PC-3 (cell line): ENCODE measurements at places on chromosomes 5 and 9.

- DNase-seq = no peak
Observed at GRCh38 chr9:23321049-23321448, 505.0 kb downstream of the ELAVL2 start.

DNA sequence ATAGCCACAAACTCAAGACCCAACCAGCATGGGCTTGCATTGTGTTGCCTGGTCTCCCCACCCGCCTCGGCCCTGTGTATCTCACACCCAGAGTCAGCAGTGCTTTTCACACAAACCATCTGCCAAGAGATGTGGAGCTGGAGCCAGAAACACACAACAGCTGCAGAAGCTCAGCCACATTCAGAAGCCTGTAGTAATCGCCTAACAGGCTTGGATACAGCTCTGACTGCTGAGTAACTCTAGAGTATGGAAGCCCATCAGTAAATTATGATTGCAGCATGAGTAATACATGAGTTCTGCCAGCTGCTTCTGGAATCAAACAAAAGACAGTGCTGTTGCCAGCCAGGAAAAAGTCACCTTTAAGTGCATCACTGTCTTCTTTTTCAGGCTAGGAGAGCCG is 16.0 kb downstream of the TEK start:
- DNase-seq = peak; percentile 94

DNA sequence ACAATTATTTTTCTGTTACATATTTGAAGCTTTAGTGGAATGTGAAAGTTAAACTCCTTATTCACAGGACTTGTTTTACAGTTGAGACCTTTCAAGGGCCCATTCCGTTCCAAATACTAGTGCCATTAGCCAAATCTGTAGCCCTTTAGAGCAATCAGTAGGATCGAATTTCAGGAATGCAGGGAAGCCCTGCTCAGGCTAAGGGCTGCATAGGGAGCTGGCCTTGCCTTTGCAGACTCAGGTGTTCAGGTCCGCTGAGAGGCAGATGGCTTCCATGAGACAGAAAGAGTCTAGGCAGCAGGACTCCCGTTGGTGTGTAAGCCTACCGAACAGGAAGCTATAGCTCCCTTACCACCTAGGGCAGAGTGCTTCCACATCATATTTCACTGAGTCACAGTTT is 150.1 kb upstream of the SLC27A6 start:
- DNase-seq = no peak

GRCh38 chr5:6181147-6181729 is 197.1 kb downstream of the MED10 start:
- DNase-seq = peak; percentile 59
